ENCODE measurements at places on chromosomes 7 and 10.

DNA sequence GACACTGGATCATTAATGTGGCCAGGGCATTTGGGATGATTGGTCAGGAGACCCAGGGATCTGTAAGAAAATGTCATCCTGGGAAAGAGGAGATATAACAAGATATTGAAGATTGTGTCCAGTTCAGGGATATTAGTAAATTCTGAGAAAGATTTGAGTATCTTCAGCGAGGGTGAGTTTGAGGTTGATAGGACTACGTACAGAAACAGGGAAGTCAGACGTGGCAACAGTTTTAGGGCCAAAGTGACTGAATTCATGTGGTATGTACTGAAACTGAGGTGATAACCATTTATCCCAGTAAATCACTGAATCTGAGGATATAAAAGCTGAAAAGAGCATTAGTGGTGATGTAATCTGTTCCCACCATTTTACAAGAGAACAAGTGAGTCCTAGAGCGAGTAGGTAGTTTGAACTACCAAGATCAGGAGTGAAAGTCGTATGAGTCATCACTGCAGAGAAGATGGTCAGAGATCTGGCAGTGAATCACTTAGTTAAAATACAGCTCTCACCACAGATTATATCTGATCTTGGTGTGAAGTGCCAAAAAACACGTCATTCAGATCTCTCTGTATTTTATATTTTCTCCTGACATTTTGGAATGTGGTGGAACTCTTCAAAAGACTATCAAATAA is 220.5 kb downstream of the CDK14 start:
- no peak for DNase-seq

DNA sequence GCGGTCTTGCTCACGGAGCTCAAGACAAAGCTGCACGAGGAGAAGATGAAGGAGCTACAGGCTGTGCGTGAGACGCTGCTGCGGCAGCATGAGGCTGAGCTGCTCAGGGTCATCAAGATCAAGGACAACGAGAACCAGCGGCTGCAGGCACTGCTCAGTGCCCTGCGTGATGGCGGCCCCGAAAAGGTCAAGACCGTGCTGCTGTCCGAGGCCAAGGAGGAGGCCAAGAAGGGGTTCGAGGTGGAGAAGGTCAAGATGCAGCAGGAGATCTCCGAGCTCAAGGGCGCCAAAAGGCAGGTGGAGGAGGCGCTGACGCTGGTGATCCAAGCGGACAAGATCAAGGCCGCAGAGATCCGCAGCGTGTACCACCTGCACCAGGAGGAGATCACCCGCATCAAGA is 51.4 kb downstream of the JAKMIP3 start:
- DNase-seq = no peak

GRCh38 chr10:101487399-101487798 is 100.7 kb downstream of the POLL start:
- no peak for DNase-seq

DNA sequence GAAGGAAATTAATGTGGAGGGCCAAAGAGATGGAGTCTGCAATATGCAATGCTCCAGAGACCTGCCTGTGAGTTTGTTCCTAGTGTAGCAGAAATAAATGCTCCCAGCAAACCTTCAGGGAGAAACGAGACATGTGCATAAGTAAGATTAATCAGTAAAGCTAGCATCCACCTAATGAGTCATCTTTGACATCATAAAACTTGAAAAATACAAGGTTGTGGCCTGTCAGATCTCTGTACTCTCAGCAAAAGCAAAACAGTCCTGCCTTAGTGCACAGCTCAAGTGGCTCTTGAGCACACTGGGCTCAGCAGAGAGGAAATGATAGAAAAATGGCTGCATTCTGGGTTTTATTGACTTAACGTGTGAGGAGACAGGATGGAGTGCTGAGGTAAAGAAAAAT is 32.5 kb upstream of the ERCC6 start:
- no peak for DNase-seq

- DNase-seq = no peak
Observed at GRCh38 chr10:782751-783648, 93.5 kb upstream of the DIP2C start.

- no peak for DNase-seq
Observed at GRCh38 chr7:131284702-131285419, 42.8 kb upstream of the MKLN1 start.

DNA sequence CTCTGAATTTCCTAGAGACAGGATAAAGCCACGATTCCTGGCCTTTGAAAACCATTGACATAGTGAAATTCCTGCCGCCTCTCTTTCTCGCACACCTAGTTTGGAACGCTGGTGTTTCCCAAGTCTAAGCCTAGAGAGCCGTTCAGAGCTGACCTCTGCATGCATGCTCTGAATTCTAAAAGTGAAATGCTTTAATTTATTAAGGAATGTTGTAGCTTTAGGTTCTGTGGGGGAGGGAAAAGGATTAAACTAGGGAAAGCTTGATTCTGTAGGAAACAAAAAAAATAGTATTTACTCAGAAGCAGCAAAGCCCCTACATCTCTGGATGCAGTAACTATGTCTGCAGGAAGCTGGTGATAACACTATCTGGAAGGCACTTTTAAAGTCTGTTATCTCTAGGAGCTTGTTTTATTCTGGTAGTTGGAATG is 27.3 kb downstream of the PFKP start:
- DNase-seq = no peak

GRCh38 chr10:34187201-34187600 is 627.9 kb downstream of the PARD3 start:
- no peak for DNase-seq

DNA sequence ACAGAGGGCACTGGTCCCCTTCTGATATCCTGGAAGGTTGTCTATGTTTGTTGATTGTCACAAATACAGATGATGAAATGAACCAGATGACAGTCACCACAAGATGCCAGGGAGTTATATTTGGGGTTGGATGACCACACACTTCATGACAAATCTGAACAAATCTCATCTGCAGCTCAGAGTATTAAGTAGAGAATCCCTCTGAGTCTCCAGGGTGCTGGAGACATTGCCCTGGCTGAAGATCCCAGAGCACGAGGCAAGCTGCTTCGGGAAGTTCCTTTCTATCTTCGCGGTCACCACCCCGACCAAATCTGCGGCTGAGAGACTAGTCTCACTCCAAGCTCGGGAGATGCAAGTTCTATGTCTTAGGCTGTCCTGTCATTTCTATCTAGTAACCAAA is 9.0 kb downstream of the DENND2A start:
- DNase-seq = no peak

GRCh38 chr10:68047122-68047521 is 28.0 kb downstream of the HERC4 start:
- no peak for DNase-seq

DNA sequence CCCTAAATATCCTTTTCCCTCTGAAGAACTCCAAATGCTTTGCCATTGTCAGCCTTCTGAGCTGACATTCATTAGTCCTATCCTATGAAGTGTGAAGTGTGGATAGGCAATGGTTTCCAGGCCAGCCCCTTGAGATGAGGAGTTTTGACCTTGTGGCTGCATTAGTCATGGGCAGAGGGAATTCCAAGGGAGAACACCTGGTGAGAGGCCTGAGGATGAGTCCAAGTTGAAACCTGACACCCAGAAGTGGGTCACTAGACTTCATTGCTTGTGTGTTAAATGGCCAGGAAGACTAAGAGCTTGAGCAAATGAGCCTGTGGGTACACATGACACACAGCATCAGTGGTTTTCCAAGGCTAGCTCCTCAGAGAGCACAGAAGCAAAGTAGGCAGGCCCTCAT is 260.8 kb downstream of the SKAP2 start:
- no peak for DNase-seq

GRCh38 chr7:80740778-80741545 is 102.5 kb downstream of the CD36 start:
- no peak for DNase-seq

- no peak for DNase-seq
Observed at GRCh38 chr7:11642841-11643240, 189.2 kb downstream of the THSD7A start.

DNA sequence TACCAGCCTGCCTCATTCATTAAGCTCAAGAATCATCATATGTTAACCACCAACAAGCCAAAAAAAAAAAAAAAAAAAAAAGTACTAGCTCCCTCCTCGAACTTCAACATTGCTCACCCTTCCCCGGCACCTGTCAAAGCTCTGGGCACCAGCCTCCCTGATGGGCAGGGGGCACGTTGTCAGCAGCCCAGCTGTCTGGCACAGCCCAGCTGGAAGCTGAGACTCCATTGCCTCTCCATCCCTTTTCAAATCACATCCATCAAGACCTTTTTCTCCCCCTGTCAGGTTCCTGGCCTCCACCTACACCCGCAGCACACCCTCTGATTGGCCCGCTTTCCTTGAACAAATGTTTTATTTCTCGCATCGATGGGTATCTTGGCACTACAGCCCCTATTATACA is 913.3 kb upstream of the AUTS2 start:
- no peak for DNase-seq

- no peak for DNase-seq
Observed at GRCh38 chr10:98411768-98412167, 3.2 kb downstream of the PYROXD2 start.

- DNase-seq = no peak
Observed at GRCh38 chr10:90885176-90885575, 13.4 kb downstream of the RPP30 start.

GRCh38 chr10:44574596-44575480 is 189.9 kb upstream of the CXCL12 start:
- no peak for DNase-seq

DNA sequence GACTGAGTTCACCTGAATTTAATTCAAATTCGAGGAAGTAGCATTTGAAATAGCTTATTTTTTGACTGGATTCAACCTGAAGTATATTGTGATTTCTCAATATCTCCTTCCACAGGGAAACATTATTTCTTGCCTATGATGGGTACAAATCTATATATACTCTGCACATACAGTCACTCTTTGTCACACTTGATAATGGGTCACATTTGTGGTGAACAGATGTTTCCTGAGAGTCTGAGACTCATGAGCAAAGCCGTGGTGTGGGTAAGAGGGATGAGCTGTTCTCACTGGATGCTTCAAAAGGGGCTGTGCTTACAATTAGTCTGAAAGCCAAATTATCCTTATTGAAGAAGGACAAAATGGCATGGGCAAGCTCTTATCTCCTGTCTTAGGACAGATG is 18.0 kb upstream of the TBXAS1 start:
- DNase-seq = peak; percentile 97

DNA sequence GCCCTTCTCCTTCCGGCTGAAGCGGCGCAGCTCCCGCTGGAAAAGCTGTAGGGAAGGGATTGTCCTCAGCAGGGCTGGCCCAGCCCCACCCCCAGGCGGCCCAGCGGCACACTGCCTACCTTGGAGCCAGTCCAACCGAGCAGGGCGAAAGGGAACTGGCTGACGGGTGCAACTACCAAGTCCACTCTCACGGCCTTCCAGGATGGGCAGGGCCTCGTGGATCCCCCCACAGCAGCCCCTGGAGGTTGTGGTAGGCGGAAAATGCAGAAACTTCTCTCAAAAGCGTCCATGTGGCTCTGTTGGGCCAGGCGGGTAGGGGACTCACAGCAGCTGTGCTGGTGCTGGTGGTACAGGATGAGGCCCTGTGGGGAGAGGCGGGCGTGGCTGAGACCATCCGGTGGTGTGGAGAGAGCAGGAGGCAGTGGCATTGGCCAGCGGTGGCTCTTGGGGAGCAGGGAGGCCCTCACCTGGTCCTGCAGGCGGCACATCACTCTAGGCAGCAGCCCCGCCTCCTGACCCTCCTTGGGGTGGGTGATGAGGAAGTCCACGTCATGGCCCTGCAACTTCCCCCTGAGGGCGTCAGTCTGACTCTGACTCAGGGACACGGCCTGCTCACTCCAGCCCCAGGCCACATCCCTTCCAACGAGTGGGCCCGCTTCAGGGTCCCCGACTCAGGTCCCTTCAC is 8.4 kb upstream of the PGAM2 start:
- DNase-seq = peak; percentile 59

All from bone marrow (tissue), 2 donors.